Epithelial cell of proximal tubule (primary cell): ENCODE measurements at places on chromosomes 5 and 9.

DNA sequence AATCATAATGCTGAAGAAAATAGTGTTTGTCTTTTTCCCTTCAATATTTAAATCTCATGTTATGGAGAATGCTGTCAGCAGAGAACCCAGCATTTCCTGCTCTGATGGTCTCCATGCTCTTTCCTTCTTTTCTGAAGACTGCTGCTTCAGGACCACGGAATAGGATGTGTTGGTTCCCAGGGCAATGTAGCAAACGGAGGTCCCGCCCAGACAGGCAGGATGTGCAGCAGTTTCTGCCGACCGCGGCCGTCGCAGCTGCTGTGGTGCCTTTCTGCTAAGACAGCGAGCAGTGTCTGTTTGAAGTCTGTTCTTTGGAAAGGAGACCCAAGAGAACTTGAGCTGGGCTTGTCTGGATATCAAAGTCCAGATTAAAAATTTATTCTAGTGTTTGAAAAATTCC lies 654.3 kb downstream of the CCDC171 start:
- no peak for DNase-seq

DNA sequence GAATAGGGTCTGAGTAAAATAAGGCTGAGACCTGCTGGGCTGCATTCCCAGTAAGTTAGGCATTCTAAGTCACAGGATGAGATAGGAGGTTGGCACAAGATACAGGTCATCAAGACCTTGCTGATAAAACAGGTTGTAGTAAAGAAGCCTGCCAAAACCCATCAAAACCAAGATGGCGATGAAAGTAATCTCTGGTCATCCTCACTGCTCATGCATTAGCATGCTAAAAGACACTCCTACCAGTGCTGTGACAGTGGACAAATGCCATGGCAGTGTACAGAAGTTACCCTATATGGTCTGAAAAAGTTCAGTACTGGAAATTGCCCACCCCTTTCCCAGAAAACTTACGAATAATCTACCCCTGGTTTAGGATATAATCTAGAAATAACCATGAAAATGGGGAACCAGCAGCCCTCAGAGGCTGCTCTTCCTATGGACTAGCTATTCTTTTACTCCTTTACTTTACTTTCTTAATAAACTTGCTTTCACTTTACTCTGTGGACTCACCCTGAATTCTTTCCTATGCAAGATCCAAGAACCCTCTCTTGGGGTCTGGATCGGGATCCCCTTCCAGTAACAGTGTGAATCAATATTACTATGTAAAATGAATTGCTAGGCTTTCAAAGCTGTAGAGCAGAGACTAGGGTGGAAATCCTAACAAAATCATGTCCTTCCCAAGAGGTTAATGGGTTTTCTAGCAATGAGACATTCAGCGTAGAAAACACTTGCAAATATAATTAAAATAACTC lies 257.8 kb downstream of the KIAA0825 start:
- no peak for DNase-seq

GRCh38 chr9:130931508-130932254 lies 7.4 kb downstream of the FIBCD1 start:
- no peak for DNase-seq

DNA sequence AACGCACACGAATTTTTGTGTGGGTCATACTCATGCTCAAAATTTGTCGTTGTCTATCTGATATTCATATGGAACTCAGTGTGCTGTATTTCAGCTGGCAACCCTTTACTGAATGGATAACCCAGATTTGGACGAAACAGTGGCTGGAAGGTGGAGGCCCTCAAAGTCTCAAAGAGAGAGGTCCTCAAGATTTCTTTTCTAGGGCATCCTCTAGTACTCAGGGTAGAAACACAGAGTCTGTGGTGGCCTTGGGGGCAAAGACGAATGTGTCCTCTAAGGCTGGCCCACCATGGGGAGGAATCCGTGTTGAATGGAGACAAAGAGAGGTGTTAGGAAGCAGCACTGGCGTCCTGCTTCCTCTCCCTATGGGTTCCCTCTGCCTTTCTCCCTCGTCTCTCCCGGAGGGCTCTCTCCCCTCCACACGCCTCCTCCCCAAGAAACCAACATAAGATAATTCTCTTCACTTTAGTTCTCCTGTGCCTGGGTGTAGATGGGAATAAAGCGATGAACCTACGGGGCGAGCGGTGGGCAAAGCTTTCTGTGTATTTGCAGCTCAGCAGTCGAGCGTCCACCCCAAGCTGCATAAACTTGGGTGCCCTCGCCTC lies 333.7 kb downstream of the CWC27 start:
- DNase-seq: no peak

- DNase-seq: no peak
These were observed 25.8 kb downstream of the NIPAL4 start for GRCh38 chr5:157485811-157486210.

GRCh38 chr5:3634061-3634460 lies 38.4 kb downstream of the IRX1 start:
- no peak for DNase-seq

DNA sequence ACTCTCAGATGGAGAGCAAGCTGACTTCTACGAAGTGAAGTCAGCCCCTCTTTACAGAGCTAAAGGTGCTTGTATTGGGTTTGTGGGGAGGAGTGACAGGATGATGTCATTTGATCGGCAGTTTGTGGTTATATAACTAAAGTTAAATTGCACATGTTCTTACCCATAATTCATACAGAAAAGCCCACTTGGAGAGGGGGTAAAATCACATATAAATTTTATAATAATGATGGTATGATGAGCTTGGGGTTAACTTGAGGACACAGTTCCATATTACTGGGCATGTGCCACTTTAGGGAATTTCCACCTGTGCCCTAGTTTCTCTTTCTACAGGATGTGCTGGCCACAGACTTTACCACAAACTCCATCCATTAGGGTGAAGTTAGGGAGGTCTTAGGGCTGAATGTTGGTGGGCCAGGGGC lies 1178.6 kb upstream of the CDH9 start:
- DNase-seq: no peak

- DNase-seq: no peak
These were observed 90.9 kb upstream of the BOD1 start for GRCh38 chr5:173707392-173707791.

GRCh38 chr5:118405650-118406061 lies 582.7 kb downstream of the DTWD2 start:
- DNase-seq: no peak
